ENCODE measurements at places on chromosomes 1 and 21.

GRCh38 chr1:152182944-152183361, 23.9 kb upstream of the RPTN start:
- DNase-seq, result no peak

DNA sequence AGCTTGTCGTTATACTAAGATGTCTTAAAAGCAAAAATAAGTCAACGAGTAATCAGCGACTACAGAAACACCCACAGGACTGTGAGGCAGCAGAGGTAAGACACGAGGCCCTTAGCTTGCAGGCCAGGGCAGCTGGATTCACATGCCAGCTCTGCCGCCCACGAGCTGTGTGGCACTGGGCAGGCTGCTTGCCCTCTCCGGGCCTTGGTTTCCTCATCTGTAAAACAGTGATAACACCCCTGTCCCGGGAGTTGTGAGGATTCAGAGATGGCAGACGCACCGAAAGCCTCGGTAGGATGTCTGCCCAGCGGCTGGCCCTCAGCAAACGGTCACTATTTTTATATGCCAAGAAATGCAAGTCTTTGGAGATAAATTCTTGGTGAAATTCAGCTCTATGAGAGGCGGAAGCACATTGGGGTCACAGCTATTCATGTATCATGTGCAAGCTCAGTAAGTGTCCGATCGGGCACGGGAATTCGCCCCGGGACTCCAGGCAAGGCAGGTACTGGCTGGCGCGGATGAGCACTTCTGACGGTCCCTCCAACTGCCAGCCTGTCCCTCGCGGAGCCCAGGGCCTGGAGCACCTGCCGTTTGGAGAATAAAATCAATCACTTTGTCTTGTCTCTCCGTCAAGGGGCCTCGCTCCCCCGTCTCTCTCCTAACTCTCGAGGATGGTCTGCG, 1.1 kb downstream of the C2CD2 start:
- no peak for DNase-seq

DNA sequence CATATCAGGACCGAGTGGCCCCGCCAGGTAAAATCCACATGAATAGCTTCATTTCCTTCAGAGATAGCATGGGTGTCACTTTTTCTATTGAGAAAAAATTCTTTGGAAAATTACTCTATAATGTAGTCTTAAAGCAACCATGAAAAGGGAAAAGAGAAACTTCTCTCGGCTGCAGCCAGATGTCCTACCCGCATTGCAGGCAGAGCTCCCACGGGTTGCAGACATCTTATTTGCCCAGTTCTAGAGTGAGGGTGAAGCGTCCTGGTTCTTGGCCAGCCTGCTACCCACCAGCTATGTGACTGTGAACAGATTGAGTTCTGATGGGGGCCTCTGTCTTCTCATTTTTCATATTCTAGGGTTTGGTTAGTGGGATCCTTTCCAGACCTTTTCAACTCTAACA, 5.0 kb downstream of the ATP1B1 start:
- DNase-seq, result no peak

DNA sequence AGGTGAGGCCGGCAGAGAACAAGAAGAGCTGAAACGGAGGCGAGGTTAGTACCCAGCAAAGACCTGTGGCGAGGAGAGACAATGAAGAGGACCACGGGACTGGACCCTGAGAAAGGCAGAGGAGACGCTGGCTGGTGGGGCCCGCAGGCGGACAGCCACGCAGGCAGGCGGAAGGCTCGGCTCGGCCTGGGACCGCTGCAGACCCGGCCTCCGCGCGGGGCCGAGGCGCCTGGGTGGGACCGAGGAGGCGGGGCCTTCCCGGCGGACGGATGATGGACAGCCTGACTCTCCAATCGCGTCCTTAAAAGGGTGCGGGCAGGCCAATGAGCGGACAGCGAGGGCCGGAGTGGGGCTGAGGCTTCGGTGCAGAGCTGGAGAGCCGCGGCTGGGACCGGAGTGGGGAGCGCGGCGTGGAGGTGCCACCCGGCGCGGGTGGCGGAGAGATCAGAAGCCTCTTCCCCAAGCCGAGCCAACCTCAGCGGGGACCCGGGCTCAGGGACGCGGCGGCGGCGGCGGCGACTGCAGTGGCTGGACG, at the start of gene MPZL1:
Gene MPZL1 (plus strand): TSS at position 366 of the 535 bp plus-strand sequence. CDS start 170 bp downstream, outside the sequence.
- peak; percentile 81 for DNase-seq

DNA sequence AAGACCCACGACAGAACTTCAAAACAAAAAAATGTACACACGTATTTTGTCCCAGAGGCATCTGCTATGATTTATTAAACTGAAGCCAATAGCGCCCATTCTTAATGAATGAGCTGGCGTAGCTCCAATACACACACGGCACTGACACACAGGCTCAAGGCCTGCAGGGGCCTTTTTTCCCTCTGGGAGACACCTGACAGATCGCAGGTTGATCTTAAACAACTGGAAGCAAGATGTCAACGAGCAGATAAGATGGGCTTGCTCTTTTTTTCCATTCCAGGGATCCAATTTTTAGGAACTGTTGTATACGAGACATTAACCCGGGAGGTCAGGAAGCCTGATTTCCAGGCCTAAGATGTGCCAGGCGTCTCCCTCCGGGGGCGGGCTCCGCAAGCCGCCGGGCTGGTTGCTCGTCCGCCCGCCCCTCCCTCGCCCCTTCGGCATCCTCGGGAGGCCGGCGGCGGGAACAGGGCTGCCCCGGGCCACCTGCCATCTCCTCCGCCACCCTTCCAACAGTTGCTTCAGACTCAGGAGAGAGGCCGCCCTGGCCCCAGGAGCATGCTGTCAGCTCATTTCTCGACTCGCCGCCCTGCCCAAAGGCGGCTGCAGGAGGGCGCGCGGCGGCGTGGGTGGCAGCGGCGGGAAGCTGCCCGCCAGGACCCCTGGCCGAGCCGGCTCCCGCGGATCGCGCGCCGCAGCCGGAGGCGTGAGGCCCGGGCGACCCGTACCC, 735 bp downstream of the TTC13 start:
- DNase-seq, result no peak

- DNase-seq, result no peak
Observed at GRCh38 chr1:218666263-218666662, 321.1 kb downstream of the TGFB2 start.

GRCh38 chr1:25684216-25684965, 67.8 kb downstream of the MAN1C1 start:
- no peak for DNase-seq

- no peak for DNase-seq
Observed at GRCh38 chr21:15592271-15592860, 137.4 kb upstream of the USP25 start.

DNA sequence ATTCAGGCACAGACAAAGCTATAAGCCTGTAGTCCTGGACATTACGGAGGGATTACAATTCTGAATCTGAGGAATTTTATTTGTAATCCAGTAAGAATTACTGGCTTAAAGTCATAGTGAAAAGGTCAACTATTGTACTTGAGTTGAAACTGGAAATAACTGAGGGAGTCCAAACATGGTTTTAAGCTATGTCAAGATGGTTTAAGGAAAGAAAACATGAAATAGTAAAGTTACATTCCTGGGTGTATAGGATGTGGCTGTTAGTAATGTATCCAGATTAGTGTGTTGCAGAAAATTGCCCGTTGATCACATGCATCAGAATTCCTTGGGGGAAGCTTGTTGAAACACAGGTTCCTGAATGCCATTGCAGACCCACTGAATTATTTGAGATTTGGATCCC, 124.8 kb upstream of the GORAB start:
- DNase-seq, result no peak

GRCh38 chr1:196181594-196181878, 426.7 kb downstream of the KCNT2 start:
- DNase-seq, result no peak

DNA sequence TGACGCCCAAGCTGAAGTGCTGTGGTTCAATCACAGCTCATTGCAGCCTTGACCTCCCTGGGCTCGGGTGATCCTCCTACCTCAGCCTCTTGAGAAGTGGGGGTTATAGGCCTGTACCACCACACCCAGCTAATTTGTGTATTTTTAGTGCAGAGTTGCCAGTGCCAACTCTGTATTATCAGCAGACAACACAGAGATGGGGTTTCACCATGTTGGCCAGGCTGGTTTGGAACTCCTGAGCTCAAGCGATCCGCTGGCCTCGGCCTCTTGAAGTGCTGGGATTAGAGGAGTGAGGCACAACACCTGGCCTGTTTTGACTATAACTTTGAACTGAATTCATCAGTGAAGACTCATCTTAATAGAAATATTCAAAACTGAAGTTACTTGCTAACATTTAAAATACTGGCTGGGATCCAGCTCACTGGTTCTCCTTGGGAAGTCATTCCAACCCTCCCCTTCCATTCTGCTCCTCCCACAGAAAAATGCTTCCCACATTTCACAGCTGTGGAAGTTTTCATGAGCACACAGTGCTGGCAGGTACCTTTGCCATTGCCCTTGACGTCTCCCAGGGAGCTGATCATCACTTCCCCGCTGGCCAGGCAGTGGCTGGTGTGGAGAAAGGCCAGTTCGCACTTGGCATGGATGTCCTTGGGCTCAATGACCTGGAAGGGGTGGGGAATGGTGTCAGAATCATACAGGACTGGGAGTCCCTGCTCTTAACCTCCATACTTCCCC, 4.7 kb downstream of the SELENBP1 start:
- no peak for DNase-seq

- no peak for DNase-seq
Observed at GRCh38 chr1:29849038-29849750, 612.9 kb downstream of the PTPRU start.

- DNase-seq, result no peak
Observed at GRCh38 chr1:154579374-154579773, 11.8 kb downstream of the CHRNB2 start.

DNA sequence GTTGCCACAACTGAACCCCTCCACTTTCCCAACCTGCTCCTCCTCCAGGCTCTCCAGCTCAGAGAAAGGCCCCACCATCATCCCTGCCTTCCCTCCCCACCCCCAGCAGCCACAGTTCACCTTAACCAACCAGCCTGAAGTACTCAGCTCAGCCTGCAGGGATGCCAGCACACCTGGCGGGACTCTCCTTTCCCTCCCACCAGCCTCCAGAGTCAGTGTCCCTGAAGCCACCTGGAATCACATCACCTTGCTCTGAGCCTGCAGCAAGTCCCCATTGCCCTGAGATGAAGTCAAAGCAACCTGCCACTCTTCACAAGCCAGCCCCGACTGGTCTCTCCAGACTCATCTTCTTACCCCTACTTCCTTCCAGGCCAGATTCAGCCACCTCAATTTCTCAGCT, 26.2 kb upstream of the ZC3H12A start:
- no peak for DNase-seq

- no peak for DNase-seq
Observed at GRCh38 chr1:1169429-1170214, 4.1 kb upstream of the TTLL10 start.

GRCh38 chr1:156874572-156875340, 14.1 kb downstream of the NTRK1 start:
- DNase-seq, result no peak

GRCh38 chr1:110240476-110241210, 30.5 kb downstream of the KCNC4 start:
- DNase-seq, result no peak

DNA sequence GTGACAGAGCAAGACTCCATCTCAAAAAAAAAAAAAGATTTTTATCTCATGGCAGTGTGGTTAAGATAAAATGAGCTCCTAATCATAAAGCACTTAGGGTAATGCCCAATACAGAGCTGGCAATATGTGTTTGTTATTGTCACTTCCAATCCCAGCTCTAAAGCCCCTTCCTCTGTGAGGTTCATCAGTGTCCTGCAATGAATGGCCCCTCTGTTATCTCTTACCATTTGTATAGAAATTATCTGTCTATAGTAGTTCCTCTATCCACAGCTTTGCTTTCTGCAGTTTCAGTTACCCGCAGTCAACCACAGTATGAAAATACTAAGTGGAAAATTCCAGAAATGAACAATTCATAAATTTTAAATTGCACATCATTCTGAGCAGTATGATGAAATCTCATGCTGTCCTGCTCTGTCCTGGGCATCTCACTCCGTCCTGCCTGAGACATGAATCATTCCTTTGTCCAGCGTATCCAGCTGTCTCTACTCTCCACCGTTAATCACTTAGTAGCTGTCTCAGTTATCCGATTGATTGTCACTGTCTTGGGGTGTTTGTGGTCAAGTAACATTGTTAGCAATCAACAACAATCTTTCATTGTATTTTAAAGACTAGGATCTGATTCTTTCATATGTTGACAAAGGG, 50.2 kb upstream of the DNAH14 start:
- no peak for DNase-seq

DNA sequence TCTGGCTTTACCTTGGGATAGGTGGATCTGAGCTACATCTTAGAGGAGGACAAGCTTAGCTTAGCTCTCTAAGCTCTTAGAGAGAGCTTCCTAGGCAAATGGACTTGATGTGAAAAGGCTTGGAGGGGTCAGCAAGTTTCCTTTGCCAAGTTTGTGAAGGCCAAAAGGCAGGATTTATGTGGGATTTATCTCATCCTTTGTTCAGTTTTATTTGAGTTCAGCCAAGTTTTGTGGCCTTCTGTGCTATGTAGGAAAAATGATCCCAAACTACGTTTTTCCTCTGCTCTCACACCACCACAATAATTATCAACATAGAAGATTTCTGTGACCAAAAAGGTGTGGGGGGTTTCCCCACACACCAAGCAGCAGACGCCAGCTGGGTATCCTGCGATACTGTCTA, 26.0 kb upstream of the RNF11 start:
- no peak for DNase-seq

GRCh38 chr1:155226910-155227260, 18.4 kb downstream of the MTX1 start:
- DNase-seq, result no peak

- DNase-seq, result no peak
Observed at GRCh38 chr1:83574791-83575190, 424.1 kb downstream of the TTLL7 start.

- no peak for DNase-seq
Observed at GRCh38 chr1:99270646-99271045, 6.4 kb downstream of the PLPPR4 start.

GRCh38 chr1:58971629-58972140, 187.8 kb upstream of the JUN start:
- no peak for DNase-seq

DNA sequence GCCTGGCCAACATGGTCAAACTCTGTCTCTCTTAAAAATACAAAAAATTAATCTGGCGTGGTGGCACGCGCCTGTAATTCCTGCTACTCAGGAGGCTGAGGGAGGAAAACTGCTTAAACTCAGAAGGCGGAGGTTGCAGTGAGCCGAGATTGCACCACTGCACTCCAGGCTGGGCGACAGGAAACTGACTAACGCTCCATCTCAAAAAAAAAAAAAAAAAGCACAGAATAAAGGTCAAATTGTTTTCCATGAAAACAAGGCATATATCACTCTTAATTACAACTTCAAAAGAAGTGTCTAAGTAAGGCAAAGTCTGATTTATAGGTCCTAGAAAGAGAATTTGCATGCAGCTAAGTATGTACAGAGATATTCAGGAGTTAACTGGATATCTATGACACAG, 25.6 kb downstream of the EYA3 start:
- peak; percentile 1 for DNase-seq

Data from activated naive CD4-positive, alpha-beta T cell (primary cell).